ENCODE measurements at places on chromosomes 2 and 18.

DNA sequence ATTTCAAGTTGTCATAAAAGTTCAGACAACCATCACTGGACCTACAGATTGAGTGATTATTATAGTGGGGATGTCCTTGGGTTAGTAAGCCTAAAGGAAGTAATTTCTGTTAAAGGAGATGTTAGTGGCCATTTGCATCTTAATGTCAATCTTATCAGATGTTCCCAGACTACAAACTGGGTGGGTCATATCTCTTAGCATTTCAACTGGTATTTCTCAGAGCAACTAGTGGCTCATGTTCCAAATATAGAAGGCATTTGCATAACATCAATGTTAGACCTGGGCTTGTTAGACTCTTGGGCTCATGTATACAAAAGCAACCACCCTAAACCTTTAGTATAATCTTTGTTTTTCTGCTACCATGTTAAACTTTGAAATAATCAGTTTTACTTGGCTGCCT, 17.9 kb downstream of the PLEKHA3 start:
- no peak for DNase-seq

GRCh38 chr2:207704078-207704477, 7.4 kb upstream of the CCNYL1 start:
- DNase-seq, result no peak

DNA sequence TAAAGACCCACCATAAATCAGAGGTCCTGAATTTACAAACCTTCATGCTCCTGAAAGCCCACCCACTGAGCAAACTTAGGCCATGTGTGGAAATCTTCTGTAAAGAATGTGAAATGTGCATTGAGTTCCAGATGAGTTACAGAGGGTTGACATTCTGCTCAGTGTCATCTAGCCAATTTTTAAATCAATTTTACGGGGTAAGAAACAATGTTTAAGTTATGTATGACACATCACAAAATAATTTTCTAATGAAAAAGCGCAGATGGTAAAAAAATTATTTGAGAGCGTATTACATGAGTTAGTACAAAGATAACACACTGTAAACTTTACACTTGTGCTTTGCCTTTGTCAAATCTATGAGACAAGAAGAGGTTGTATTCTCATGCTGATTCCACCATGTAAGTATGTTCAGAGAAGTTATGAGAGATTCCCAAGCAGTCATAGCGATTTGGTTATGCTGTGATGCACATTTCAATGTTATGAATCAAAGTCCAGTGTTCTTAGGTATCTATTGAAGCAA, 446.3 kb downstream of the ADCYAP1 start:
- DNase-seq, result no peak

DNA sequence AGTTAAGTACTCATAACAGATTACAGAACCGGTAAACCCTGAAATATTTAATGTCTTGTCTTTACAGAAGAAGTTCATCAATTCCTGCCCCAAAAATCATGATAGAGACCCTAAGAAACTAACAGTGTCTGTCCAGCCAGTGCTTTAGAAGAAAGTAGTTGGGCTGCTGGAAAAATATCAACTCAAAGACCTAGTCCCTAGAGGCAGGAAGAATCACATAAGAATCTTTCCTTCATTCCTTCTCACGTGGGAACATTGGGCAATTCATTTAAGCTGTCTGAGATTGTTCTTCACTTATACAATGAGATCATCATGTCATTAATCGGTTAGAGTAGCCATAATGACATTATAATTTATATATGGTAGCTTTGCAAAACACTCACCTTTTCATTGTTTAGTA, 156.4 kb downstream of the CCBE1 start:
- no peak for DNase-seq

- DNase-seq, result no peak
These were observed 42.5 kb downstream of the PIGN start for GRCh38 chr18:62144338-62144737.

DNA sequence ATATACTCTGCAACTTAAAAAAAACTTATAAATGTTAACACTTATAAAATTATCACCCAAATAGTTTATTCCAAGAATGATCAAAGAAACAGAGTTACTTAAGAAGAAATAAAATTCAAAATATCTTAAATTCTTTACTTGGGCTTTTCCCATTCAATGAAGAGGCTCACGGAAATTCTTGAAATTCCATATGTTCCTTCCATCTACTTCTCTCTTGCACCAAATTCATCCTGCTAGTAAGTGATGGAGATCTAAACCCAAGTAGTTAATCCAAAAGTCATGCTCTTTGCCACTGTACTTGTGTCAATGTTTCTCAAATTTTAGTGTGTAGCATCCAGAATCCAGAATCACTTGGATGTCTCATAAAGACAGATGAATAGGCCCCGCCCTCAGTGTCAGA, 465.9 kb downstream of the TXNL1 start:
- DNase-seq, result no peak
